Stimulated activated CD4-positive, alpha-beta T cell treated with anti-CD3 and anti-CD28 coated beads, Interleukin-2, amount 100 ng/mL, for 48 hours (primary cell): ENCODE measurements at places on chromosomes 7 and 10.

DNA sequence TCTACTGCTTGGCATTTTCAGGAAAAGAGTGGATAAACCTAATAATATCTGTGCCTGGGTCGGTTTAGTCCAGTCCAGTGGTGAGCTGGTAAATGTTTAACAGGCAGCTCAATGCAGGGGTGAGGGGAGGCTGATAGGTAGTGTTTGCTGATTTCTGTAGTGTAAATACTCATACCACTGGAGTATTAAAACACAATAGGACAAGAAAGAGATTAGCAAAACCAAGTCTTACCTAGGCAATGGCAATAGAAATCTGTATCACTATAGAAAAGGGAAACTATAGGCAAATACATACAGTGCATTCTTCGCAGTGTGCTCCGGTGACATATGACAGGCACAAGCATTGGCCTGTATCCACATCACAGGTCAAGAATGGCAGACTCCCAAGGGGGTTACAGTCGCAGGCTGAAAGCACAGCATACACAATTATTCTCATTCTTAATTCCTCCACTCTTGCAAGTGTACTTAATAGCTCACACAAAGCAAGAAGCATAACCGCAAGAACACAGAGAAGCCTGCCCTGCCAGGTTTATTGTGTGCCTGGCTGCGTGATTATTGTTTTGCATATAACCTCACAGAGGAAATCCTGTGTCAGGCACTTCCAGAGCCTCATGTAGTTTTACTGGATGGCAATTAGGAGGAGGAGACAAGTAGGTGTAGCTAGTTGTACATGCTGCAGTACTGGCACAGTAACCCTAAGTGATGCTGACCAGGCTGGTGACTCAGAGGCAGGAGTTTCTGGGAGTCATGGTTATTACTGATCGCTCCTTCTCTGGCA, 35.0 kb downstream of the LAMB4 start:
- no peak for DNase-seq

DNA sequence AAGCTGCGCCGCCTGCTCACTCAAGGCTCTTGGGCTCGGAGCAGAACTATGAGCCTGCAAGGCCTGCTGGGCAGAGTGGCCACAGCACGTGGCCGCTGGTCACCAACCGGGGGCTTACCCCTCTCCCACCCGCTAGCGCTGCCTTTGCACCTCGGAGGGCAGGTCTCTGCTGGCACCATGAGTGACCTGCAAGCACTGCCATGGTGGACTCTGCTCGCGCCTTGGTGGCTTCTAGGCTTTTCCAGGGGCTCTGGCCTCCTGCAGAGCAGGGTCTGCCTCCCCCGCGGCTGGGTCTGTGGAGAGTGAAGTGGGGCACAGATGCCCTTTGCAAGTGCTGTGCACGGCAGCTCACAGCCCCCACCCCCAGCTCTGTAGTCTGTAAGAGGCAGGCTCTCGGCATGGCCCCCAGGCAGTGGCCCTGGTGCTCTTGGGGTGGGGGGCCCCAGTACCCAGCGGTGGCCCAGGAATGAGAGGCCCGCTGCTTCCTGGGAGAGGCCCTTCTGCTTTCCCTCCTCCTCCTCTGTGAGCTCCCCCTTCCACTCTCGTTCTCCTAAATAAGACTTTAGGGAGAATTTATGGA, 119.6 kb downstream of the INPP5A start:
- DNase-seq, result no peak

DNA sequence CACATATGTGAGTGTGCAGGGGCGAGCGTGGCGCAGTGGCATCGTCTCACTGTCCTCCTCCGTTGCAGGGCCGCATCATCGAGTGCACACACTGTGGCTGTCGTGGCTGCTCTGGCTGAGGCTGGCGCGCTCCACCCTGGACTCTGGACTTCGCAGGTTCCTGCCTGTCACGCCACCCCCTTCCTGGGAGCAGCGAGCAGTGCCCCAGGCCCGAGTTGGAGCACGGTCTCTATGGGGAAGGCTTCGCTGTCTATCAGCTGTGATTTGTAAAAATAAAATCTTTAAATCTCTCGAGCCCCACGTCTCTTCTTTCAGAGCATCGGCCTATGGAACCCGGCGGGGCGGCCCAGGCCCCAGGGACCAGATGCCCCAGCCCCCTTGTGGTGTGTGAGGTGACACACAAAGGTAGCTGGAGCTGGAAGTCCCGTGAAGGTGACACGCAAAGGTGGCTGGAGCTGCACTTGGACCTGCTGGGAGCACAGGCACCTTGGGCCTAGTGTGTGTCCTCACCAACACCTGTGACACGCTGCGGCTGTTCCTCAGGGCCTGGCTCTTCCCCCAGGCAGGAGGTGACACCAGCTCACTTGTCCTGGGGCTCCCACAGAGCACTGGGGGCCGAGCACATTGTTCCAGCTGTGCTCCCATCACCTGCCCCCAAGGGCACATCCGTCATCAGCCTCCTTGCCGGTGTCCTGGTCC, 10.7 kb downstream of the BUD31 start:
- DNase-seq, result no peak

- no peak for DNase-seq
Observed at GRCh38 chr10:16360425-16360824, 76.4 kb upstream of the PTER start.

- DNase-seq, result no peak
Observed at GRCh38 chr10:83542774-83543411, 596.4 kb upstream of the GHITM start.

GRCh38 chr10:72038458-72039001, 49.8 kb downstream of the SPOCK2 start:
- no peak for DNase-seq

DNA sequence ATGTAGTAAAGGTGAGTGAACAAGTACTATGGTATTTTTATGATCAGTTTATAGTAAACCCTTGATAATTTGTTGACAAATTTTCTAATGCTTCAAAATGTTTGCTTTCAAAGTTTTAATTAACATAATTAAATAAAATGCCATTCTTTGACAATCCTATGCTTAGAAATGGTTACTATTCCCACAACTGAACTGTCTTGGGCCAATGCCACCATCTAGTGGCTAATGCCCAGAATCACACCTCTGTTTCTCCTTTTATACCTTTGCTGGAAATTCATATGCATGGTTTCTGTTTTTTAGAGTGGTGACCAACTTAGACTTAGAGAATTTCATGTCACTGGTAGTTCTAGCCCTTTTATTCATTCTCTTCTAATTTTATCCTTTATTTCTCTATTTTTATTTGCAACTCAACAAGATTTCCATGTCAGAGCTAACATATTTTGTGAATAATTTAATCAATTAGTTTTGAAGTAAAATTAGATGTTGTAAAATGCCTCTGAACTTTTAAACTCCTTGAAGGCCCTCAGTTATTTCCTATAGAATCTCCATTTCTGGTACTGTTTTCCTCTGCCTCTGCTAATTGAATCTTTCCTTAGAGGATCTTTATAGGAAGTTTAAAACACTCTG, 31.1 kb downstream of the PCGF5 start:
- DNase-seq, result peak; percentile 17

DNA sequence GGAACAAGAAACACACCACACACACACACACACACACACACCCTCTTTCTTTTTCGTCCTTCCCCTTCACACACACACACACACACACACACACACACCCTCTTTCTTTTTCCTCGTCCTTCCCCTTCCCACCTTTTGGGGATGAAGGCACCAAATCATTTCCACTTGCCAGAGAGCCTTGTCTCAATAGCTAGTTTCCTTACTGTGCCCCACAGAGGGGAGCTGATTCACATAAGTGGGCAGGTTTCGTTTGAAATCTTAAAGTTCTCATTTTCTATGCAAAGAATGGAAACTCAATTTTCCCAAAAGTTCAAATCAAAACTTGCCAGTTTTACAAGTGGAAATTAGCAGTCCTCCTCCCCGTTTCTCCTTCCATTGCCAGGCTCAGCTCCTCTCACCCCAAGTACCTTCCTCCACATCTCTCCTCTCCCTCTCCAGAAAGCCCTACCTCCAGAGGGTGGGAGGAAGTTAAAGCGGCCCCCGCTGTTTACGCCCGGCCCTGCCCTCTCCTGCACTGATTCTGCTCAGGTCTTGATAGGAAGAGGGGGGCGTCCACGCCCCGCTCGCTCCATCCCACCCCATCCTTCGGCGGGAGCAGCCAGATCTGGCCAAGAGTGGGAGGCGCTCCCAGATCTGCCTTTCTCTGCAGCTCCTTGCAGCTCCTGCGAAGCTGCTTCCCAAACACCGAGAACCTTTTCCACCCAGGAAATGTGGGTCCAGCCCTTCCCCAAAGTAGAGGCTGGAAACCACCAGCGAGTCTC, 1.3 kb downstream of the CTTNBP2 start:
- DNase-seq, result no peak

DNA sequence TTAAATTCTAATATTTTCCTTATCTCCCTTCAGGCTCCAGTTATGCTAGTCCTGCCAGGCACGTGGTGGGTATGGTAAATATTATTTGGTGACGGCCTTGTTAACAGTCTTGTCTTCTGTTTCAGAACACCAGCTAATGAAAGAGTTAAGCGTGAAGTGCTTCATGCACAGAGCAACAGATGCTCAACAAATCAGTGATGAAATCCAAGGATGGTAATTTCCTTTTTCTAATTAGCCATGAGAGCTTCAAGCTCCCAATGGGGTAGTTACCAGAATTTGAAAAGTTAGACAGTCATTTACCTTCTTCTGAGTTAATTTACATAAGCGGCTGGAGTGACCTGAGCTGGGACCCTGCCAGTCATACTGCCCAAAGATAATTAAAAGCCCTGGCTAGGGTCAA, 1.9 kb upstream of the OTUD1 start:
- no peak for DNase-seq

DNA sequence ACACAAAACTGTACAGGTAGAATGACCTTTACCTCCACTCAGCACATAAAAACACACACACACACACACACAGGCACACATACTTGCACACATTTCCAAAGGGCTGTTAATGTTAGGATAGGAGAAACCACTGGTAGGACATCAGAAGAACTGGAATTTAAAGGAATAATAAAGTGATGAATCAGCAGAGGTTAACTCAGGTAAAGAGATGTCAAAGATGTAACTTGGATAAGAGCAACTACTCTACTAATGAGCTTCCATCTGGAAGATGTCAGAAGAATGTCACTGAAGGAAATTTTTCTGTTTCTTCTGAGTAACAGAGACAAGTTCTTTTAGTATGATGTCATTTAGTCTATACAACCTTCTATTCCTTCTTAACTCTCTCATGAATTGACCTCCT, 26.4 kb upstream of the GPR37 start:
- DNase-seq, result no peak

- DNase-seq, result no peak
Observed at GRCh38 chr10:15084502-15084922, 4.1 kb downstream of the ACBD7 start.

DNA sequence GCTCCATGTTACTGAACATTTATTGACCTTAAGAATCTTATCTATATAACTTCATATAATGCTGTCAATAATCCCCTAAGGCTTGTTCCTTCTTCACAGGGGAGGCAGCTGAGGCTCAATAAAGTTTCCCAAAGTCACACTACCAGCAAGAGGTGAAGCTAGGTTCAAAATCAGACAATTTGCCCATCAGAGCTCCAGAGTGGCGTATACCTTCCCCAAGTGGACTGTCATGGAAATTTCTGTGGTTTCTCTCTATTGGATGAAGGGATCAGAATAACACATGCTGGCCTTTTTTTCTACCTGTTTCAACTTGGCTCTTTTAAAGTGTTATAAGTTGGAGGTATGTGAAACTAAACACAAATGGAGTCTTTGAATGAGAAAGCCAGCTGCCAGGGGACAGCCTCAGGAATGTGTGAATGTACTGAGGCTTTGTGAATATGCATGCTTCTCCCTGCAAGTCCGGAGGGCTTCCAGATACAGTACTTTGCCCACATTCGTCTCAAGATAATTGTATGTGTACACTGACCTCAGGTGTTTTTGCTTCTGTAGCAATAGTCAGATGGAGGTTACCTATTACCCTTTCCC, 656.3 kb upstream of the CELF2 start:
- DNase-seq, result no peak

DNA sequence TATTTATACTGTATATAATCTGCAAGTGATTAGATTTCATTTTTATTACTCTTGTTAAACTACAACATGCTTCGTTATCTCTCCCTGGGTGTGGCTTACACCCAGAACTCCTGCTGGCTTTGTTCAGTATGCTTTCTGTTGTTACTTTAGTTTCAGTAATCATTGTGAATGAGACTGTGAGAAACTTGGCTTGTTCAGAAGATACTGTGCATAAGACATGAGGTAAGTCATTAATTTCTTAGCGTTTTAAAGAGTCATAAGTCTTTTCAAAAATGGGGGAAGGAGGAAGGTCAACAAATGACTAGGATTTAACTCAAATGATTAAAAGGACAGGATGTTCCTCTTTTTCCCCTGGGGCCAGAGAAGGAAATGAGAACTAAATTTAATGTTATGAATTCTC, 11.6 kb upstream of the ADD3 start:
- DNase-seq, result no peak

DNA sequence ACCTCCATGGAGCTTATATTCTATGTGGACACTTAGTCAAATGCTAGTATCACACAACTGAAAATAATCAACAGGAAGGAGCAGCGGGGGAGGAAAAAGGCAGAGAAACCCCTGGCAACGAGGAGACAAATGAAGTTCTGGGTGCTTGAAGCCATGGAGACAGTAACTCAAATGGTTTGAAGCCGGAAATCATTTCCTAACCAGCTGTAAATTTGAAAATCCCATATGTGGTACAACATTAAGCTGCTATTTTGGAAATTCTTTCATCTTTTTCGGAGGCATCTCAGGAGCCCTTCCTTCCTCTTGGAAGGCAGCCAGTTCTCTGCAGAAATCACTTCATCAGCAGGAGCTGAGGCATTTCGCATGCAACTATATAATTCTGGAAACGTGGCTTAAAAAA, 91.4 kb downstream of the PPP1R3C start:
- DNase-seq, result no peak

- DNase-seq, result no peak
Observed at GRCh38 chr10:94251098-94251497, 111.6 kb downstream of the NOC3L start.

- no peak for DNase-seq
Observed at GRCh38 chr10:90738885-90739284, 119.0 kb downstream of the HTR7 start.

GRCh38 chr10:63421591-63421990, 44.2 kb downstream of the JMJD1C start:
- DNase-seq, result no peak

GRCh38 chr7:159040912-159041711, 103.6 kb downstream of the VIPR2 start:
- no peak for DNase-seq

- no peak for DNase-seq
Observed at GRCh38 chr7:107103369-107103768, 58.9 kb downstream of the PRKAR2B start.

DNA sequence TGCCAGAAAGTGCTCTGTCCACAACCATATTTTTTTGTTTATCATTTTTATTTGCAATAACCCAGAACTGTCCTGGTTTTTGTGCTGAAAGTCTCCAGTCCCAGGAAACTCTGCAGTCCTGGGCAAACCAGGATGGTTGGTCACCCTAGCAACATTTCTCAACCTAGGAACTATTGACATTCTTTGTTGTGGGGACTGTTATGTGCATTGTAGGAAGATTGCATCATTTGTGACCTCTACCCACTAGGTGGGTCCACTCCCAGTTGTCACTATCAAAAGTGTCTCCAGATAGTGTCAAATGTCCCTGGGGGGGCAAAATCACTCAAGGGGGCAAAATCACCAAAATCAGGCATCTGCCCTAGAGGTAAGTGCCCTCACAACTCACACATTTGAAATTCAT, 14.0 kb upstream of the SRI start:
- DNase-seq, result no peak

GRCh38 chr7:86598721-86599120, 45.0 kb upstream of the GRM3 start:
- no peak for DNase-seq
